Stimulated activated CD4-positive, alpha-beta T cell treated with anti-CD3 and anti-CD28 coated beads, Interleukin-15, amount 100 ng/mL, for 48 hours (primary cell): ENCODE measurements at places on chromosomes 2 and 18.

- no peak for DNase-seq
These were observed 199.4 kb upstream of the RASGRP3 start for GRCh38 chr2:33277002-33277426.

DNA sequence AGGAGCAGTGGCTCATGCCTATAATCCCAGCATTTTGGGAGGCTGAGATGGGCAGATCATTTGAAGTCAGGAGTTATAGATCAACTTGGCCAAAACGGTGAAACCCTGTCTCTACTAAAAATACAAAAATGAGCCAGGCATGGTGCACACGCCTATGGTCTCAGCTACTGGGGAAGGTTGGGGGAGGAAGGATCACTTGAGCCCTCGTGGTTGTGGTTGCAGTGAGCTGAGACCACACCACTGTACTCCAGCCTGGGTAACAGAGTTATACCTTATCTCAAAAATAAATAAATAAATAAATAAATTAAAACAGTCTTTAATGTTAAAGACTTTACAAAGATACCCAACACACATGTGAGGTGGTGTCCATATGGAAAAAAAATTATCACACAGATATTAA lies 134.0 kb downstream of the C2orf74 start:
- DNase-seq = no peak

GRCh38 chr2:25032094-25032493 lies 9.8 kb upstream of the EFR3B start:
- DNase-seq = no peak

GRCh38 chr2:188114014-188114413 lies 177.7 kb upstream of the GULP1 start:
- no peak for DNase-seq

DNA sequence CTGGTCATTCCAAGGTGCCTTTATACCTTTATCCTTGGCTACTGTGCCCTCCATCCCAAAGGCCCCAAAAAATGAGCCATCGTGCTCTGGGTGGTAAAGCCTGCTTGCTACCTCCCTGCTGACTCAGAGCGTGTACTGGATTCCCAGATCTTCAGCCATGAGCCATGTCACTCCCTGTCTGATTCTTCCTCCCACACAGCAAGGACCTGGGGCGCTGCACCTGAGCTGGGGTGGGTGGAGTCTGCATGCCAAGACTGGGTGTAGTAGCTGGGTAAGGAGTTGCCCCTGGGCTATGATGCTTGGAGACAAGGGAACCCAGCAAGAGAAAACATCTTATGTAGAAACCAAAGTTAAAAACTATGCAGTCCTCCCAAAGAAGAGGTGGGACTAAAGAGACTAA lies 37.2 kb upstream of the APCDD1 start:
- no peak for DNase-seq

DNA sequence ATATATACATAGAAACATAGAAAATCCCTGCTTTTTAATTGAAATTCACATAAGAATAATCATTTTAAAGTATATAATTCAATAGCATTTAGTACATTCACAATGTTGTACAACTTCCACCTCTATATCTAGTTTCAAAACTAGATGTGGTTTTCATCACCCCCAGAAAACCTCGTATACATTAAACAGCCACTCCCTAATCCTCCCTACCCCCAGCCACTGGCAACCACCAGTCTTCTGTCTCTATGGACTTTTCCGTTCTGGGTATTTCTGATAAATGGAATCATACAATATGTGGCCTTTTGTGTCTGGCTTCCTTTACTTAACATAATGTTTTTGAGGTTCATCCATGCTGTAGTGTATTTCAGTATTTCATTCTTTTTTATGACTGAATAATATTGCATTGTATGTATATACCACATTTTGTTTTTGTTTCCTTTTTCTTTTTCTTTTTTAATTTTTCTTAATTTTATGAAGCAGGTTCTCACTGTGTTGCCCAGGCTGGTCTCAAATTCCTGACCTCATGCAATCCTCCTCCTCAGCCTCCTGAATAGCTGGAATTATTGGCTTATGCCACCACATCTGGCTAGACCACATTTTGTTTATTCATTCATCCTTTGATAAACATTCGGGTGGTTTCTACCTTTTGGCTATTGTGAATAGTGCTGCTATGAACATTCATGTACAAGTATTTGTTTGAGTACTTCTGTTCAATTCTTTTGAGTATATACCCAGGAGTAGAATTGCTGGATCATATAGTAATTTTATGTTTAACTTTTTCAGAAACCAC lies 50.6 kb upstream of the RNF152 start:
- DNase-seq = no peak

DNA sequence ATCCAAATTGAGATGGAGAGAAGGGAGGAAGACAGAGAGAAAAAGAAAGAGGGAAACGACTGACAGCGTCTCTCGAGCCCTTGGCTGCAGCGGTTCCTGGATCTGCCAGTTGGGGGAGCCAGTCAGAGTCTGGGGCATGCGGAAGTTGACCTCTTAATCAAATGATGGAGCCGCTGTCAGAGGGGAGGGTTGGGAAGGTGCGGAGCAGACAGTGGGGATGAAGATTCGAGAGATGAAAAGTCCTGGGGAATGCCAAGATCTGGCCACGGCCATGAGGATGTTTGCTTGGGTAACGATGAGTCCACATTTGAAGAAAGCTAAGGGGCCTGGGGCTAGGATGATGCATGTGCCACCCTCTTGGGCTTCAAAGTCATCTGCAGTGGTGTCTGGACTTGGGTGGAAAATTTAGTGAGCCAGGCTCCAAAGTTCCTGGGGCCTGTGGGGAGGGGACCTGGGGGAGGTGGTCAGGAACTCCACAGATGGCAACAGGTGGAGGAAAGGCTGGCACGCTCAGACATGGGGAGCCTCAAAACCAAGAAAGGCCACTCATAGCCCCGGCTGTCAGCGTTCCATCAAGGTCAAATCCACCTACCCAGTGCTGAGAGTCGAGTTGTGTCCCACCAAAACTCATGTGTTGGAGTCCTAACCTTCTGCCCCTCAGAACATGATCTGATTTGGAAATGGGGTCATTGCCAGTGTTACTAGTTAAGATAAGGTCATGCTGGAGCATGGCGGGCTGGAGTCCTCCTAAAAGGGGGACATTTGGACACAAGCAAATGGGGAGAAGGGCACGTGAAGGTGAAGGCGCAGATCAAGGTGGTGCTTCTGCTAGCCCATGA lies 200.1 kb downstream of the NDUFA10 start:
- DNase-seq = no peak

DNA sequence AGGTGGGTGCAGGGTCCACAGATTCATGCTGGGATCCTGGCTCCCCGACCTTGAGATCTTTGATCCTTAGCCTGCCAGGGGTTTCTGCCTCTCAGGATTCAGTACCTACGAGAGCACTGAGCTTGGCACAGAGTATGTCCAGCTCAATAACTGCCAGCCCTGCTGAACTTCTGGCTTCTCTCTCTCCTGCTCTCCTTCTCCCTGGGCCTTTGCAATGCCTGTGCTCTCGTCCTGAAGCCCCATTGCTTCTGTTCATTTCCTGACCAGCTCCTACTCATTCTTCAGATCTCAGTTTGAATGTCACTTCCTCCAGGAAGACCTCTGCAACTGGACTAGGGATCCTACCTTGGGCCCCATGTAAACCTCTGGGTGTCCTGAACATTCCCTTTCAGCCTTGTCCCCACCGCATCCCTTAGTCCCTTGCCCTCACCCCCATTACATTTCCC lies 113.8 kb upstream of the HAAO start:
- DNase-seq = no peak

DNA sequence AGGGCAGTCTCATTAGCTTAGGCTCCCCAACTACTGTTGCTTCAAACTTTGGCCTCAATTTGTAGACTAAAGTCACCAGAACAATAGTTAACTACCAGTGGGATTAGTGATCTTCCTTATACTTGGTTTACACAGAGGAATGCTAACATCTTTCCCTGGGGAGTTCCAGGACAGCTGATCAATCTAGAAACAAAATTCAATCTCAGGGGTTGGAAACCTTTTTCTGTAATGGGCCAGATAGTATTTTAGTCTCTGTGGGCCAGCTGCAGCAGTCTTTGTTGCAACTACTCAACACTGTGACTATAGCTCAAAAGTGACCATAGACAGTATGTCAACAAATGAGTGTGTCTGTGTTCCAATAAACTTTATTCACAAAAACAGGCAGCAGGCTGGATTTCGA lies 85.7 kb downstream of the METTL8 start:
- no peak for DNase-seq

- DNase-seq = no peak
These were observed 132.8 kb downstream of the TPO start for GRCh38 chr2:1546023-1546591.

DNA sequence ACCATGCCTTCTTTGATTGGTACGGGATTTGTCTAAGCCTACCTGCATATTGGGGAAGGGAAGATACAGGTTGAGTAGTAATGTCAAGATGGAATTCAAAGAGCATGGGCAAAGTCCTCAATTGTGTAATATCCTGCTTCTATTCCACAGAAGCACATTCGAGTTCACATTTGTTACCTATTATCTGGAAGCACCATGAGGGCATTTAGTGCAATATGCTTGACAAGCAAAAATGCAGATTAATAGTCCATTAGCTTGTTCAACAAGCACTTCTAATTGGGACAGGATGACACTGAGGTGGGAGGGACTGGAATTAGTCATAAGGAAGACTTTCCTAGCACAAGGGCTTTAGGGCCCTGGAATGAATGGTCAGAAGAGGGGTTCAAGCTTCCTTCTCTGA lies 40.5 kb downstream of the MYO5B start:
- DNase-seq = no peak

DNA sequence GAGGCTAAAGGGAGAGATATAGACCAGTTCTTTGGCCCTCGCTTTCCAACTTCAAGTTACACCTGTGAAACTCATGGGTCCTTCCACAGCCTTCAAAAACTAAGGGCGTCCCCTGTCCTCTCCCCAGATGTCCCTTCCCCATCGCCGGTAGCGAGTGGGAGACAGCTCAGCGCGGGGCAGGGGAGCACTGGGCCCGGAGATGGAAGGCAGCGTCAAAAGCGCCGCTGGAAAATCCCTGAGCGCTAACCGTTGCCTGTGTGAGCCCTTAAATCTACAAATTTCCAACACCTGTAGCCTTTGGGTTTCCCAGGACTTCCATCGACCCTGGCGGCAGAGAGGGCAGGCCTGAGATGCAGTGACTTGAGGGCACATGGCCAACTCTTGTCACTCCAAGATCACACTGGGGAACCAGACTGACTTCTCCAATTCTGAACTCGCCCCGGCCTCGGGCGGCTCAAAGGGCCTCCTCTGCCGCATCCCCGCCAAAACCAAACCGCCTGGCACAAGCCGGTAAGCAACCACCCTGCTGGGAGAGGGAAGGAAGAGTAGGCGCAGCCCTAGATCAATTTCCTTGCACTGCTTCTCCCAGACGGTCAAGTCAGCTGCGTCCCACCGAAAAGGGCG lies 879 bp upstream of the EPAS1 start:
- DNase-seq = no peak

GRCh38 chr18:40011201-40011600 lies 1943.8 kb upstream of the PIK3C3 start:
- no peak for DNase-seq

DNA sequence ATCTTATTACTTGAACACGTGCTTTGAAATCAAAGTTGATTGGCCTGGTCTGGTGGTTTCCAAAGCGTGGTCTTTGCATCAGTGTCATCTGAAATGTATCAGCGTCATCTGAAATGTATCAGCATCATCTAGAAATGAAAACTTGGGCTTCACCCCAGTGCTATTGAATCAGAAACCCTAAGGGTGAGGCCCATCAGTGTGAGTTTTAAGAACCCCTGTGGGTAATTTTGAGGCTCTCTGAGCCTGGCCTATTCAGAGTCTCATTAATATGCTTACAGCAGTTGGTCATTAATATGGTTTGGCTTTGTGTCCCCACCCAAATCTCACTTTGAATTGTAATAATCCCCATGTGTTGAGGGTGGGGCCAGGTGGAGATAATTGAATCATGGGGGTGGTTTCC lies 85.2 kb downstream of the NYAP2 start:
- DNase-seq = no peak

- no peak for DNase-seq
These were observed 32.5 kb upstream of the PUM2 start for GRCh38 chr2:20382965-20383810.

GRCh38 chr18:39238981-39239660 lies 1673.5 kb upstream of the CELF4 start:
- no peak for DNase-seq

GRCh38 chr2:232024457-232024856 lies 62.9 kb downstream of the DIS3L2 start:
- DNase-seq = no peak

DNA sequence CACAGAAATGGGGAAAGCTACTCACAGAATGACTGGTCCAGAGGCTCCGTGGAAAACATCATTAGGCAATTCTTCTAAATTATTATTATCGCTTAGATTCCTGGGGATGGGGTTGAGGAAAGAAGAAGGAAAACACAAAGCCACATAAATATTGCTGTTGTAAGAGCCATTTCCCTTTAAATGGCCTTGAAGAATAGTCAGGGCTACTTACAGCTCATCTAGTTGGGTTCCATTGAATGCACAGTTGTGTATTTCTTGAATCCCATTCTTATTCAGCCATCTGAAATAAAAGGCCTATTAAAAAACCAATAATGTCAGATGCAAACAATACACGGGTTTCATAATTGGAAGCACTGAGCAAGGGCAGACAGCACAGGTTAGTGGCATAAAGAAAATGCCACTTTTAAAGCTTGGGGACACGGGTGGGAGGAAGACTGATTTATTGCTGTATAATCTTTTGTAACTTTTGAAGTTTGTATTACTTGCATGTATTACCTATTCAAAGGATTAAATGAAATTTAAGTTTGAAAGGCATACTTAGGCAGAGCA lies 171.4 kb downstream of the FSHR start:
- DNase-seq = no peak

- DNase-seq = no peak
These were observed 1679.0 kb downstream of the SUCLG1 start for GRCh38 chr2:82780050-82780449.

- peak; percentile 18 for DNase-seq
These were observed 41.5 kb upstream of the RPE start for GRCh38 chr2:209960676-209961630.

DNA sequence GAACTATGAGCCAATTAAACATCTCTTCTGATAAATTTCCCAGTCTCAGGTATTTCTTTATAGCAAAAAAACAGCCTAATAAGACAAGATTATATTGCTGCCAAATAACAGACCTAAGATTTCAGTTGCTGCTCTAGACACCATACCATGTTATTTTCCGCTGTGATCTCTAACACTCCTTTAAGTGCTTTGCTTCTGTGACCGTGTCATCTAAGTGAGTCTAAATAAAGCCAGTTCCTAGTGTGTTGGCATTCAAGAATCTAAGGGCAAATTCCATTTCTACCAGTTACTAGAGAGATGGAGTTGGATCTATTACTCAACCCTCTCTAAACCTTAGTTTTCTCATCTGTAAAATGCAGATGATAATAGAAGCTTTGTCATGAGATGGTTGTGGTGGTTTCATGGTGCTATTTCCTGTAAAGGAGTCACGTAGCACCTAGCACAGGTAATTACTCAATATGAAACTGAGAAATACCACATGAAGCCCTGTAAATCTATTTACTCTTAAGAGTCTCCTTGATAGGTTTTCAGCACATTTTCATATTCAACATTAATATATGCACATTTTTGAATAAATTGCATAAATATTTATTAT lies 40.5 kb downstream of the SPHKAP start:
- no peak for DNase-seq
